Activated naive CD8-positive, alpha-beta T cell treated with anti-CD3 and anti-CD28 coated beads for 36 hours (primary cell): ENCODE measurements at places on chromosomes 2 and 18. TPM values are rescaled to one million over a fixed set of nuclear protein-coding genes. Genes with fewer than 3 reads are reported as not detected.

The RAB6C gene
- not detected for total RNA-seq

GRCh38 chr2:152409386-152410164 is 74.6 kb downstream of the FMNL2 start:
- no peak for DNase-seq
- H3K4me1 ChIP-seq: no peaks in the 10 kb centered on the region
- H3K27me3 ChIP-seq: peaks cover 26% of the 10 kb centered on the region

The FBLN7 gene
- total RNA-seq: 9.4 TPM

DNA sequence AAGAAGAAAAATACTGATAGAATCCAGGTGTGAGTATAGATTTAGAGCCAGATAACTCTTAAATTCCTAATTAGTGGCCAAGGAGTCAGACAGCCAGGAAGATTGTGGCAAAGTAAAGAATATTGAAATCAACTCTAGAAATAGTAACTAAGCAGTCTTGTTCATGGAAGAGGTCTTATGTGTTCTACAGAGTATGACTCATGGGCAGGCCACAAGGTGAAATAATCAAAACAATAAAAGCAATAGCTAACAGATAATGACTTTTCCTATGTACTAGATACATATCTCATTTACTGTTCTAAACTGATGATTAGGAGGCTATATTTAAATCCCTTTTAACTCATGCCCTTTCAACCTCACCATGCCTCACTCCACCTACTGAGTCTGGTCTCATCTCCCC is 227.4 kb upstream of the COL3A1 start:
- no peaks in the 10 kb centered on the region for H3K27me3 ChIP-seq
- H3K4me1 ChIP-seq: no peaks in the 10 kb centered on the region
- no peaks in the 10 kb centered on the region for H3K36me3 ChIP-seq

The STAMBP gene
- 72.6 TPM for total RNA-seq

- no peak for DNase-seq
- no peak overlapping the region for H3K4me3 ChIP-seq
- H3K27me3 ChIP-seq: peaks cover 78% of the 10 kb centered on the region
- H3K27ac ChIP-seq: no peak overlapping the region
These were observed 2.5 kb upstream of the PKDCC start for GRCh38 chr2:42045352-42045751.

- DNase-seq: no peak
- H3K36me3 ChIP-seq: no peaks in the 10 kb centered on the region
These were observed 59.3 kb downstream of the MYL12B start for GRCh38 chr18:3321133-3321812.

DNA sequence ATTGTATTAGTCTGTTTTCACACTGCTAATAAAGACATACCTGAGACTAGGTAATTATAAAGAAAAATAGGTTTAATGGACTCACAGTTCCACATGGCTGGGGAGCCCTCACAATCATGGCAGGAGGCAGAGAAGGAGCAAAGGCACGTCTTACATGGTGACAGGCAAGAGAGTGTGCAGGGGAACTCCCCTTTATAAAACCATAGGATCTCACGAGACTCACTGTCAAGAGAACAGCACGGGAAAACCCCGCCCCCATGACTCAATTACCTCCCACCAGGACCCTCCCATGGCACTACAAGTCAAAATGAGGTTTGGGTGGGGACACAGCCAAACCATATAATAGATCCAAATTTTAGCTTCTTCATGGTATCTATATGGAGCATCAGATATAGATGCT is 69.6 kb upstream of the TMEM87B start:
- peaks cover 4% of the 10 kb centered on the region for H3K4me1 ChIP-seq
- H3K27ac ChIP-seq: no peak overlapping the region
- no peak for DNase-seq
- no peaks in the 10 kb centered on the region for H3K36me3 ChIP-seq
- no peak overlapping the region for H3K4me3 ChIP-seq

DNA sequence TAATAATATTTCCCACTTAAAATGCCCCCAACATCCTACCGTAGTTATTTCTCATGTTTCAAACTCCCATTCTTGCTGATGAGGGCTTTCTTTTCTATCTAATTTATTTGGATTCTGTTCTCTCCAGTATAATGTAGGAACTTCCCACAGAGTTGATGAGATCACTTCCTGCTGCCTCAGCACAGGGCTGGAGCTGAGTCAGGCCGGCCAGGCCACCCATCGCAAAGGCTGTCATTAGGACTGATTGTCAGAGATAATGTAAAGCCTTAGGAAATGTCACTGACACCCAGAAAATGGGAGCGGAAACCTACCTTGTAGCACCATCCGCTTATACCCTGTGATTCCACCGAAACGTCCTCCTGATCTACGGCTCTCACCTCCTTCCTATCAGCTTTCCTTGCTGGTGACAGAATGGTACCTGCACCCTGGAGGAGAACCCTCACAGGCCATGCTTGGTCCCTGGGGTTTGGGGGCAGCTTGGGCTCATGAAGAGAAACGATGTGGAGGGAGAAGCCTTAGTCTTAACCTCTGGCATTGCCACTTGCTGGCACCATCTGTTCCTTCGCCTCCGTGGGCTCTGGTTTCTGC is 672.8 kb upstream of the ID2 start:
- DNase-seq: no peak
- no peak overlapping the region for H3K4me3 ChIP-seq
- peaks cover 4% of the 10 kb centered on the region for H3K4me1 ChIP-seq
- H3K36me3 ChIP-seq: no peaks in the 10 kb centered on the region
